ENCODE measurements at places on chromosomes 13 and 19.
A peak's percentile ranks its signal among the peaks of the same experiment; 100 is the strongest.

GRCh38 chr19:56026769-56027168, 40.2 kb downstream of the NLRP5 start:
- DNase-seq: no peak

DNA sequence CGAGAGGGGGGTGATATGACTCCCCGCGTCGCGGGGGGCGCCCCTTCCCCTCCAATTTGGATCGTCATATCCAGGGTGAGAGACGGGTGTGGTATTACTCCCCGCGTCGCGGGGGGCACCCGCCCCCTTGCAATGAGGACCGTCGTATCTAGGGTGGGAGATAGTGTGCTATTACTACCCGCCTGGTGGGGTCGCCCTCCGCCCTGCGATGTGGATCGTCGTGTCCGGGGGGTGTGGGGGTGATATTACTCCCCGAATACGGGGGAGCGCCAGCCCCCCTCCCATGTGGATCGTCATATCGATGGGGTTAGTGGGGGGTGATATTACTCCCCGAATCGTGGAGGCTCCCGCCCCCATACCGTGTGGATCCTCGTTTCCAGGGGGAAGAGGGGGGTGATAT, 29.2 kb upstream of the RGCC start:
- peak; percentile 18 for DNase-seq

- DNase-seq: peak; percentile 75
These were observed 690 bp upstream of the ARRDC2 start for GRCh38 chr19:18007044-18007916.

DNA sequence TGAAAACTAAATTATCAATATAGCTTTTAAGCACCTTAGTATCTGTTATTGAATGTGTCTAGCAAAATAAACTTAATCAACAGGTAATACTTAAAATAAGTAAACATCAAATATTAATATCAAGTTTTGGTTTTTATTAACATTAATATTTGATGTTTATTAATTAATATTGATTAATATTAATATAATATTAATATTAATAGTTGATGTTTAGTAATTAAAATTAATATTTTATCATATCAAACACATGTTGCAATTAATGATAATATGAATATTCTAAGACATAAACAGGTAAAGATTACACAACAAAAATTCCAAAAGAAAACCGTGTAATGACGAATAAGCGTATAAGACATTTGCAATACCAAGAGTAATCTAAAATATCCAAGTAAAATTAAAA, 222.8 kb upstream of the PRR20A start:
- DNase-seq: no peak

- DNase-seq: no peak
These were observed at the start of gene SLC44A2 for GRCh38 chr19:10625003-10625761. SLC44A2 (plus strand) TSS chr19:10625553; CDS start chr19:10625634, 81 bp downstream.

- no peak for DNase-seq
These were observed 786.2 kb downstream of the PCDH9 start for GRCh38 chr13:66443926-66444325.

DNA sequence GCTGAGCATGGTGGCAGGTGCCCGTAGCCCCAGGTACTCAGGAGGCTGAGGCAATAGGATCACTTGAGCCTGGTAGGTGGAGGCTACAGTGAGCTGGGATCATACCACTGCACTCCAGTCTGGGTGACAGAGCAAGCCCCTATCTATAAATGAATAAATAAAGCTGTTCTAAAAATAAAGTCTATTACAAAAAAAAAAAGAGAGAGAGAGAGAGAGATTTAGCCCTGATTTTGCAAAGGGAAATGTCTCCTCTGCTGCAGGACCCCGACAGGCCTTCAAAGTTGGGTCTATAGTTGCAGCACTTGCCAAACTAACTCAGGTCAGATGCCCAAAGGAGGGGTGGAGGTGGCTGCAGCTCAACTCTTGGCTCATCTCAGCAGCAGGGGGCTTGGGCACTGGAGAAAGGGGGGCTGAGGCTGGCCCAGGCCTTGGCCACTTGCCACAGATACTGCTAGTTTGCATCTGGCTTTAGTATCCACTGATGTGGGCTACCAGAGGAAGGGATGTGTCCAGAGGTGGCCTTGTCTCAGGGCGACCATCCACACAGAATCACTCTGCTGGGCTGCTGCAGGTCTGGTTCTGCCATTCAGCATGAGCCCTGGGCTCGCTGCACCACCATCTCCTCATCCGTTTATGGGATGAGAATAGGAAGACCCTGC, 30.8 kb upstream of the AKT2 start:
- no peak for DNase-seq

Data from activated CD4-positive, alpha-beta T cell treated with anti-CD3 and anti-CD28 coated beads for 24 hours (primary cell).